ENCODE measurements at places on chromosomes 1 and 21.

GRCh38 chr1:55836086-55836485 is 620.9 kb upstream of the USP24 start:
- DNase-seq: no peak

GRCh38 chr1:99347041-99347684 is 82.9 kb downstream of the PLPPR4 start:
- no peak for DNase-seq

DNA sequence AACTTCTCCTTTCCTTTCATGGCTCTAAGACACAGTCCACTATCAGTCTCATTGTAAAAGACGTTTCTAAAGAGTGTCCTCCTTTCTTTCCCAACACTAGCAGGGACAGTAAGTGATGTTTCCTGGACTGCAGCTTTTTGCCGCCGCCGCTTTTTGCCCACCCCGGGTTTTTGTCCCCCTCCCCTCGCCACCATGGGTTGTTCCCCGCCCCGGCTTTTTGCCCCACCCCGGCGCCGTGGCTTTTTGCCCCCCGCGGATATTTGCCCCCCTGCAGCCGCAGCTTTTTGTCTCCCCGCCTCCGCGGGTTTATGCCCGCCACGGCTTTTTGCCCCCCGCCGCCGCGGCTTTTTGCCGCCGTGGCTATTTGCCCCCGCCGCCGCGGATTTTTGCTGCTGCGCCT is 95.2 kb downstream of the TPTE start:
- no peak for DNase-seq

DNA sequence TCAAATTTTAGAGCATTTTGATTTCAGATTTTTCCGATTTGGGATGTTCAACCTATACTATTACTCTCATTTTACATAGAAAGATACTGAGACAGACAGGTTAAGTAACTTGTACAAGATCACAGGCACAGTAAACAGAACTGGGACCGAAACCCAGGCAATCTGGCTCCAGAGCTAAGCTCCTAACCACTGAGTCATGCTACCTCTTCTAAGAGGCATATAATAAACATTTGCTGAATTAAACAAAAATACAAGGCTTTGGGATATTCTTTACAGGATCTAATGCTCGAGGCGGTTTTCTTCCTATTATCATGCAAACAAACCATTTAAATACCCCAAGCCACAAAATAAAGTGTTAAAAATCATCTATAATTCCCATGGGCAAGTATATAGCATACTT is 50.3 kb downstream of the MCOLN2 start:
- DNase-seq: no peak

DNA sequence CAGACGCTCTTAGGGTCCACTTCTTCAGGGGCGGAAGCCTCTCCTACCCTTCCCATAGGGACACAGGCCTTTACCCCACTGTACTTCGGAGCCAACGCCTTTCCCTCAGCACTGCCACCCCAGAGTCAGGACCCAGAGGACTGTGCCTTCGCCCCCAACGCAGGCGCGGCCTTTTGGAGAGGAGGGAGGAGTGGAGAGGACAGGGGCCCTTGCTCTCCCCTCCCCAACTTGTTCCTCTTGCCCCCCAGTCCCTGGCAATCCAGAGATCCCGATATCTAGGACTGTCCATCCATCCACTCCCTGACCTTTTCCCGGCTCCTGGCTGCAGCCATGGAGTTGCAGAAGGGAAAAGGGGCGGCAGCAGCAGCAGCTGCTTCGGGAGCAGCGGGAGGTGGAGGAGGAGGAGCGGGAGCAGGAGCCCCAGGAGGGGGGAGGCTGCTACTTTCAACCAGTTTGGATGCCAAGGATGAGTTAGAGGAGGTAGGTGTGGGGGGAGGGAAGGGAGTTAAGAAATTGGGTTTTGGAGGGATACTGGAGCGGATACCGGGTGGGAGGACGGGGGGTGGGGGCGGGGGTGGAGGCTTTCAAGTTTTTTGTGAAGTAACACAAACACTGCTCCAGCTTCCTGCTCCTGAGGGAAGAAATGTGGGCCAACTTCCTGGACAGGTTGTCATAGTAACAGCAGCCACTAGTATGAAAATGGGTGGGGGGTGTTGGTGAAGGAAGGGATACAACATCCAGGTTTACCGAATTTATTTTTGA is 636 bp downstream of the INTS3 start:
- DNase-seq: peak; percentile 12

- DNase-seq: no peak
Observed at GRCh38 chr1:110135666-110136065, 14.6 kb upstream of the SLC6A17 start.

DNA sequence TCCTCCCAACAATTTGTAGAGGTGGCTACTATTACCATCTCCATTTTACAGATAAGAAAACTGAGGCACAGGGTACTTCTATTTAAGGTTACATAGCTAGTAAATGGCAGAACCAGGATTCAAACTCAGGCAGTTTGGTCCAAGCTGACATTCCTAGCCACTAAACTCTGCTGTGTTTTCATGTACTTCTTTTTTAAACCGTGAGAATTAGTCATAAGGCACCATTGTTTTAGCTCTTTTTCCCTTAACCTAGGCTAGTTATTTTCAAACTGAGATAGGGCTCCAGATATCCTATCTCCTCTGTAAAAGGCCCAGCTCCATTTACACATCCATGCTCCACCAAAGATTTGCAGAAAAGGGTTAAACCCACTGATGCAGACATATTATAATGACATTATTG is 92.9 kb downstream of the PTPN14 start:
- no peak for DNase-seq

DNA sequence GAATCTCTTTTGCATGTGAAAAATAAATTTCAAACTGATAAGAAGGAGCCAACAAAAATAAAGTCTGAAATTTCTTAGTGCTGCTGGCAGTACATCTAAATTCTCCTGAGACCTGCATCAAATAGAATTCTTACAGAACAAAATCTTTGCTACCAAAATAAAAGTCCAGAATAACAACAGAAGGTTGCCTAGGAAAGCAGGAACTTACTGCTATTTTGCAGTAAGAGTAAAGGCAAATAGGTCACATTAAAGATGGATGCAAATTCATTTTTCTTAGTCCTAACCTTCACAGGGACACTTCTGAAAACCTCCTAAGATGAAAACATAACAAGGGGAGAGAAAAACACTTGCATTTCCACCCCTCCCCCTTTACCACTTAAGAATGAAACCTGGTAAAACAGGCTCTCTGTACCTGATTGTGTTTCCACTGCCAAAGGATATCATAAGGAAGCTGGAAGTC is 59.0 kb downstream of the RUSC1 start:
- no peak for DNase-seq

DNA sequence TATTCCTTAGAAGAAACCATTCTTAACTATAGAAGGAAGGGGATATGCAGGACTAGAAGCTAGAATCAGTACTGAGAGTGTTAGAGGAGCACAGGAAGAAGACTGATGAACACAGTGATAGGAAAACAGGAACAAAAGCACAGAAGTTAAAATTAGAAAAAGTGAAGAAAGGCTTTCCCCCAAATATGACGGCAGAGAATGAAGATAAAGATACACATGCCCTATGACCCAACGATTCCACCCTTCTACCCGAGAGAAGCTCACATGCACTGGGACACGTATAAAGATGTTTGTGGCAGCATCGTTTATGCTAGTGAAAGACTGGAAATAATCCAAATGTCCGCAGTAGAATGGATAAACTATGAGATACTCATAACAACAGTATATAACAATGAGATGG is 74.2 kb downstream of the DTL start:
- no peak for DNase-seq

DNA sequence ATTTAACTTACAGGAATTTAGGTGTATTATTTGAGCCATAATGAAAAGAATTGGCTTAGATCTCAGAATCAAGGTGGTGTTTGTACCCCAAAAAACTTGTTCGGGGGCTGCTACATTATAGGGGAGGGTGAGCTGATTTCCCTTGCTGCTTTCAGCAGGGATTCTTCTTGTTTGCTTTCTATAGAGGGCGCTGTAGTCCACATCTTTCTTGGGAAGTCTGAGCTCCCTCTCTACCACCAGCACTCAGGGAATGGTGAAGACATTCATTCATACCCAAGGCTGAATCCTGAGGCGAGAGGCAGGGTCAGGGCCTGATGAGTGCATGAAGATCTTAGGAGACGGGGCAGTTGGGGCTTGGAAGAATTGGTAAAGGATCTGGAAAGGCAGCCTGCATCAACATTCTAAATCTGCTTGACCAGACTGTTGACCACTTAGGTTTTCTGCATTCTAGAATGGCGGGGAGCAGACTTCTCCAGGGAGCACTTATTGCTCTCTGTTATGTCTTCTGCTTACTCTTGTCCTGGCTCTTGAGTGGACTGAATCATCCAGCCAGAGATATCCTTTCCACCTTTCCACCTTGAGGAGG is 18.9 kb downstream of the SPATA46 start:
- DNase-seq: no peak

DNA sequence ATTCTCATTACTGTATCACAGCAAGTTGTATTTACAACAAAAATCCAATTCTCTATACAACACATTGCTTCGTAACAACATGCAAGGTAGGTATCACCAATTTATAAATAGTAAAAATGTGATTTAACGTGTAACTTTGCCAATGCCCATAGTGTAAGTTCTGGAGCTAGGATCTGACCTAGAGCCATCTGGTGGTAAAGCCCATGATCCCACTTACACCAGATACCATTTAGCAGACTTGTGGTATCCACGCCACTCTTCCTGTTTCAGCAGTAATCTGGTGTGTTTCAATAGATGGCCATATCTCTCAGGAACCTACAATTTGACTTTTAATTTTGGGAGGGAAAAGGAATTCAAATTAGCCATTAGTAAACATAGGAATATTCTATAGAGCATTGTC is 10.2 kb downstream of the SETSIP start:
- no peak for DNase-seq

- peak; percentile 23 for DNase-seq
Observed at GRCh38 chr1:224205438-224205840, 22.4 kb downstream of the DEGS1 start.

DNA sequence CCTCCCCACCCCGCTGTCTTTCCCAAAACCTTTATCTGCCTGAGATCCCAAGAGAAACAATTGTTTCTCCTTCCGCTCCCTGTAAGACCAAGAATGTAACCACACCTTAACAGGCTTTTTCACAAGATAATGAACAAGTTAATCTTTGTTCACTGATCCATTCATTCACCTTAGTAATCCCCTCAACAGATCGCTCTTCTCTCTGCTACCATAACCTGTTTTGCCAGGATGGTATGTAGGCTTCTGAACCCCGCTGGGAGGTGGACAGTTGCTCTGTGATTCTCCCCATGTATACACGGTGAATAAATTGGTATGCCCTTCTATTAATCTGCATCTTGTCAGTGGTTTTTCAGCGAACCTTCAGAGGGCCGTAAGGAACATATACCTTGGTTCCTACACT is 18.7 kb upstream of the RGSL1 start:
- no peak for DNase-seq

DNA sequence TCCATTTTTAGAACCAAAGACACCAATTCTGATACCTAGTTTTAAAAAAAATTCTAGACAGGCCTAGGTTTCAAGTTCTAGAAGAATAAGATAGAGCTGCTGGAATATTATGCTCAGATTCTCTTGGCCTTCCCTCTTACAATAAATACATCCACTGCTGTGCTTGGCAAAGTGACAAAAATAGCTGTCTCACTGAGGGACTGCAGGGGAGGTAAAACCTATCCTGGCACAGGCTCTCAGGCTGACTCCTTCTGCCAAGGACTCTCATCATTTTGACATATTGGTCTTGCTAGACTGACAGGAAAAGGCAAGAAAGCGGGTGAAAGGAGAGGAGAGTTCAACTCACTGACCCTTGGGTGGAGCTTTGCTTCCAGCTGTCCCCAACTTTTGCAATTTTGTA is 197.0 kb upstream of the LHX8 start:
- no peak for DNase-seq

- DNase-seq: no peak
Observed at GRCh38 chr1:29805122-29805895, 569.0 kb downstream of the PTPRU start.

DNA sequence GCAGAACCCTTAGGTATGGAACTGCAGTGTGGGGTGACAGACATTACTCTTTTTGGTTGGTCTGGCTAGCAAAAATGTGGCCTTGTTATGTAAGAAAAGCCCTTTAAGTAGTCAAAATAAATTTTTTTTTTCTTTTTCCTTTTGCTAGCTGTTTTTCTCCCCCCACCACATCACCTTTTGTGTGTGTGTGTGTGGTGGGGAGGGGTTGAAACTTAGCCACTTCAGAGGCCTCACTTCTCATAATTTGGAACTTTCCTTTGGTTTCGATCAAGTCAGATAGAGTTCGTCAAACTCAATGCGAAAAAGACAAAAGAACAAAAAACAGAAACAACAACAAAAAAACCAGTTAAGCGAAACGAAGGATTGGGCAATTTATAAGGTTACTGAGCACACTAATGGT is 1.9 kb upstream of the PRMT2 start:
- no peak for DNase-seq

DNA sequence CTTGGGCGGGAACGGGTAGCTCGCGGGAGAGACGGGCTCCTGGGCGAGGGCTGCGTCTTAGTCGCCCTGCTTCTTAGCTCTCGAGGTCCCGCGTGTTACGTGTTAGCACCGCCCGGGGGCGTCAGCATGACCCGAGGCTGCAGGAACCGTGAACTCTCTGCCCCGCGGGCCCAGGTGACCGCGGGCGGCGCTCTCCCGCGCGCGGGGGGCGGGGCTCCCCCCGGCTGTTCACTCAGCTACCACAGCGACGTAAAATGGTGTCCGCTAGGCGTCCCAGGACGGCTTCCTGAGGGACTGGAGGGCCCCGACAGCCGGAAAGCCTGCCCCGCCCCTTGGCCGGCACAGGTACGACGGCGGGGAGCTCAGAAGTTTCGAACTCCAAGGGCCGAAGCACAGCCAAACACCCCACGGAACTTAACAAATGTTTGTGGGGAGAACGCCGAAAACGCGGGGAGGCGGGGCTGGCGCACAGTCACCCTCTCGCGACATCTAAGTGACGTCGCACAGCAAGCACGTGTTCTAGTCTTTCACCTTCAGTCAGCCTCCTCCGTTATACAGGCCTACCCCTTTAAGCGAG is 780 bp upstream of the RBM15 start:
- DNase-seq: peak; percentile 94

- DNase-seq: no peak
Observed at GRCh38 chr1:83923553-83923952, 75.4 kb downstream of the TTLL7 start.

- DNase-seq: no peak
Observed at GRCh38 chr1:115977499-115978258, 1.4 kb downstream of the SLC22A15 start.

All from stimulated activated naive CD4-positive, alpha-beta T cell treated with Interleukin-2 at 50 U/mL for 16 hours (primary cell).